K562 (cell line): ENCODE measurements at places on chromosomes 13 and 19.

DNA sequence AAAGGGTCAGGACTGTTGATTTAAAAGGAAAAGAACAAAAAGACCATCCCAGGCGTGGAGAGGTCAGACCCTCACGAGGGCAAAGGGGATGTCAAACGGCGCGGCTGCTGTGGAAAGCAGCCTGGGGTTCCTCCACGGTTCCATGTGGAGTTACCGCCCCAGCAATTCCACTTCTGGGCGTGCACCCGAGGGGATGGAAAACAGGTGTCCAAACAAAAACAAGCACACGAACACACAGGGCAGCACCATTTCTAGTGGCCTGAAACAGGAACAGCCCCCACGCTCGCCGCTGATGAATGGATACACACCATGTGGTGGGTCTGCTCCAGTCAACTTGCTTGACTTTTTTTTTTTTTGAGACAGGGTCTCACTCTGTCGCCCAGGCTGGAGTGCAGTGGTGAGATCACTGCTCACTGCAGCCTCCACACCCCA is 11.2 kb downstream of the AP3D1 start:
- DNase-seq: no peak

GRCh38 chr19:3668331-3669081 is 31.8 kb downstream of the PIP5K1C start:
- no peak for DNase-seq

DNA sequence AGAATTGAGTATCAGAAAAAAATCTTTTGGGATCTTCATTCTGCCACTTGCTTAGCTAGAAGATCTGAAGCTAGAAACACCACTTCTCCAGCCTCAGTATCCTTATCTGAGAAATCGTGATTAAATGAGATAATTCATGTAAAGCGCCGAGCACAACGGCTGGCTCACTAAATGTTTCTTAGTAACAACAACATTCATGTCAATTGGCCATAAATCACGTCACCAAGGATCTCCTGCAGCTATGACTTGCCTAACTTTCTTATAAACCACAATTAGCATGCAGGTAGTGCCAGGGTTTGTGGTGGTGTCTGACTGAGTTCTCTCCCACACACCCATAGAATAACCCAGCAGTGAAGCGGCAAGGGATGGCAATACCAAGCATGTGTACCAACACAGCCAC is 501.3 kb downstream of the EFNB2 start:
- no peak for DNase-seq

DNA sequence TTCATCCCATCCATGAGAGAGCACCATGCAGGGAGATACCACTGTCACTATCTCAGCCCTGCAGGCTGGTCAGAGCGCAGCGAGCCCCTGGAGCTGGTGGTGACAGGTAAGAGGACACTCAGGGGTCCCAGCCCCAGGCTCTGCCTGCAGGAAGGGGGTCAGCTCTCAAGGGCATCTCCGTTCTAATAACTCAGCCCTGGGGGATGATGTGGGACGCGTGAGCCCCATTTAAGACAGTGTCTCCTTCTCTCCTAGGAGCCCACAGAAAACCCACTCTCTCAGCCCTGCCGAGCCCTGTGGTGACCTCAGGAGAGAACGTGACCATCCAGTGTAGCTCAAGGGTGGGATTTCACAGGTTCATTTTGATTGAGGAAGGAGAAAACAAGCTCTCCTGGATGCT is 15.5 kb upstream of the KIR3DL3 start:
- DNase-seq: no peak

DNA sequence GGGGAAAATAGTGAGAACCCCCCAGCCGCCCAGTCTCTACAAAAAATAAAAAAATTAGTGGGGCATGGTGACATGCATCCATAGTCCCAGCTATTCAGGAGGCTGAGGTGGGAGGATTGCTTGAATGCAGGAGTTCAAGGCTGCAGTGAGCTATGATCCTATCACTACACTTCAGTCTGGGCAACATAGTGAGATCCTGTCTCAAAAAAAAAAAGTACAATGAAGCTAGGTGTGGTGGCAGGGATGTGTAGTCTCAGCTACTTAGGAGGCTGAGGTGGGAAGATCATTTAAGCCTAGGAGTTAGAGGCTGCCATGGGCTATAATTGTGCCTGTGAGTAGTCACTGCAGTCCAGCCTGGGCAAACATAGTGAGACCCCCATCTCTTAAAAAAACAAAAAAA is 8.9 kb downstream of the PCCA start:
- DNase-seq: no peak

DNA sequence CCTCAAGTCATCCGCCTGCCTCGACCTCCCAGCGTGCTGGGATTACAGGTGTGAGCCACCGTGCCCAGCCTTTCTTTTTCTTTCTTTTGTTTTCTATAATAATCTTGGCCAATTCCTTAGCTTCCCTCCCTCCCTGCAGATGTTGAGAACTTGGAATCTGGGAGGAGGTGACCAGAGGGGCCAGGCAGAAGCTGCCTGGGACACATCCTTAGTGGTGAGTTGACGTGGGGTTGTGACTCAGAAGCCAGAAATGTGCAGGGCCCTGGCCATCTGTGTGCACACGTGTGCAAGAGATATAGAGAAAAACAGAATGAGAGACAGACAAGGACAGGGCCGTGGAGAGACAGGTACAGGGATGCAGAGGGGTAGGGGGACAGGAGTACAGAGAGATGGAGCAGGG is 154.3 kb downstream of the SIPA1L3 start:
- no peak for DNase-seq

GRCh38 chr13:73984949-73985691 is 149.1 kb downstream of the KLF12 start:
- DNase-seq: no peak

- DNase-seq: no peak
Measured at GRCh38 chr13:30702006-30702405, 33.3 kb upstream of the ALOX5AP start.

- DNase-seq: no peak
Measured at GRCh38 chr13:112907871-112908331, 61.1 kb upstream of the MCF2L start.

DNA sequence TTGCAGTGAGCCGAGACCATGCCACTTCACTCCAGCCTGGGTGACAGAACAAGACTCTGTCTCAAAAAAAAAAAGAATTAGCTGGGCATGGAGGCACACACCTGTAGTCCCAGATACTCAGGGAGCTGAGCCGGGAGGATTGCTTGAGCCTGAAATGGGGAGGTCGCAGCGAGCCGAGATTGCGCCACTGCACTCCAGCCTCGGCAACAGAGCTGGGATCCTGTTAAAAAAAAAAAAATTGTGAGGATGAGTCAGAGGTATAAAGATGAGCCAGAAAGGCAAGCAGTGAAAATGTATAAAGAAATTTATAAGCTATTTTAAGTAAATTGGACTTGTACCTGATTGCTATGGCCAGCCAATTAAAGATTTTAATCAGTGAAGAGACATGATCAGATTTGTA is 21.1 kb downstream of the KBTBD6 start:
- DNase-seq: no peak

DNA sequence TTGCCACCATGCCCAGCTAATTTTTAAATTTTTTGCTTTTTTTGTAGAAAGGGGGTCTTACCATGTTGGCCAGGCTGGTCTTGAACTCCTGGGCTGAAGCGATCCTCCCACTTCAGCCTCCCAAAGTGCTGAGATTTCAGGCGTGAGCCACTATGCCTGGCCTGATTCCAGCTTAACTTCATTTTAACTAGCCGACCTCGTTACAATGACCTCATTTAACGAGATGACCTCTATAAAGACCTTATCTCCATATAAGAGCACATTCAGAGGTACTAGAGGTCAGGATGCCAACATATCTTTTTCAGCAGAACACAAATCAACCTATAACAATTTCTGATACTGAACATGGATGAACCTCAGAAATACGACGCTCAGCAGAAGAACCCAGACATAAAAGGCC is 10.6 kb downstream of the KCNN1 start:
- DNase-seq: no peak

GRCh38 chr13:100789025-100789424 is 114.4 kb upstream of the TMTC4 start:
- DNase-seq: no peak

DNA sequence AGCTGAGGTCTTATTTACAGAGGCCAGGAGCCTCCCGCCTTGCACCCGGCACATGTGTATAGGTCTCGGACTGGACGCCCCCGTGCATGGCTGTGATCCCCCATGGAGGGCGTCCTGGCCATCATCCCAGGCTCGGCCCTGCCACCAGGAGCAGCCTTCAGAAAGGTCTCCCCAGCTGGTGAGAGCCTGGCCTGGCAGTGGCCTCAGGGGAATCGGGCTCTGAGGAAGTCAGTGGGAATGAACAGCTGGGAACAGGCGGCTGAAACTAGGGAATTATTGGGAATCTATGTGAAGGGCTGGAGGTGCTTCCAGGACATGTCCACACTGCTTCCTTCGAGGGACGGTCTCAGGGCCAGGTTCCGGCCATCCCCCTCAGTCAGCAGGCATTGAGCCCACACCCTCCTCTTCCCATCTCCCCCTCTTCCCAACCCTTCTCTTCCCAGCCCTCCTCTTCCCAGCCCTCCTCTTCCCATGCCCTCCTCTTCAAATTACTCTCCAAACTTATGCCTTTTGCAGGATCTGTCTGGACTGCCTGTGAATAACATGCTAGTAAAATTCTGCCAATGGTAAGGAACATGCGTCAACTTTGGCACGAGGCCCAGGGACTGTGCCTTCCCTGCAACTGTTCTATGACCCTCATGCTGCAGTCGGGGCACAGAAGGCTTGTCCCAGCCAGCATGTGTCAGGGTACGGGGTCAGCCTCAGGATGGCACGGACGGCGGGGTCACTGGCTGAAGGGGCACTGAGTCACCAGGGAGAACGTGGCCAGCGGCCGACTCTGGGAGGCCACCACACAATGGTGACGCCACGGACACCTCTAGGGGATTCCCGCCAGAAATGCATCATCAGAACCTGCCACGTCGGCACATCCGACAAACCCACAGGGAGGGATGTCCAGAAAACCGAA is 24.2 kb upstream of the C13orf46 start:
- DNase-seq: no peak

DNA sequence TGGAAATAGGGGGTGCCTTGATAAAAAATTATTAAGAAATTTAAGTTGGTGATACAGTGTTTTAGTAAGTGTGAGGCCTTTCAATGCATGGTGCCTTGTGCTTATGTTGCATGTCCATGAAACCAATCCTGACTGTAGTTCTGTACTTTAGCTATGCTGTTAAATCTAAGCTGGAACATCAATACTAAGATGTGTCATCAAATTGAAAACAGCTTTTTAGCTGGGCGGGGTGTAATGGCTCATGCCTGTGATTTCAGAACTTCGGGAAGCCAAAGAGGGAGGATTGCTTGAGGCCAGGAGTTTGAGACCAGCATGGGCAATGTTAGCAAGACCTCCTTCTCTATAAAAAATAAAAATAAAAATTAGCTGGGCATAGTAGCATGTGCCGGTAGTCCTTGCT is 930.3 kb upstream of the PCDH9 start:
- no peak for DNase-seq

DNA sequence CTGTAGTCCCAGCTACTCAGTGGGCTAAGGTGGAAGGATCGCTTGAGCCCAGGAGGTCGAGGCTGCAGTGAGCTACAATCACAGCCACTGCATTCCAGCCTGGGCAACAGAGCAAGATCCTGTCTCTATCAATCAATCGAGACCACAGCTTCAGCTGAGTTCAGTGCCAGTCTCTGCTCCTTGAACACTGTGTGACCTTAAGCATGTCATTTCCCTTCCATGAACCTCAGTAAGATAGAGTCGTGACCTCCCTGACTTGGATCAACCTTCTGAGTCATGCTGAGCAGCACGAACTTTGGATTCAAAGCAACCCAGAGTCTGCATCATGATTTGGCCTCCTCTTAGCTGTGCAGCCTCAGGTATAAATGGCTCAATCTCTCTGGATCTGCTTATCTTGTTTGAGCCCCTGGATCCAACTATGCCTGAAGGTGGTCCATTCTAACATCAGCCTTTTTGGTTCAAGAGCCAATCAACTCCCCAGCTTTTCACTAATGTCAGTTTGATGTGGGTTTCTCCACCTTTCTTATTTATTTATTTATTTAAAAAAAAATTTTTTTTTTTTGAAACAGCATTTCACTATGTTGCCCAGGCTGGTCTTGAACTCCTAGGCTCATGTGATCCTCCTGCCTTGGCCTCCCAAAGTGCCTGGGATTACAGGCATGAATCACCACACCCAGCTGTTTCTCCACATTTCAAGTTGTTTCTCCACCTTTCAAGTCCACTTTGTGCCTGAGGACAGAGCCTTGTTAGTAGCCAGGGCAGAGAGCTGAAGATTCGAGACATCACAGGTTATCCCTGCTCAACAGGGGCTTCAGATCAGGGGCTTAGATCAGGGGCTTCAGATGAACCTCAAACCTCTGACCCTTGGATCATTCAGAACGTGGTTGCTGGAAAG is 26.4 kb downstream of the PTPRS start:
- no peak for DNase-seq
